ENCODE measurements at places on chromosomes 3 and 15.

DNA sequence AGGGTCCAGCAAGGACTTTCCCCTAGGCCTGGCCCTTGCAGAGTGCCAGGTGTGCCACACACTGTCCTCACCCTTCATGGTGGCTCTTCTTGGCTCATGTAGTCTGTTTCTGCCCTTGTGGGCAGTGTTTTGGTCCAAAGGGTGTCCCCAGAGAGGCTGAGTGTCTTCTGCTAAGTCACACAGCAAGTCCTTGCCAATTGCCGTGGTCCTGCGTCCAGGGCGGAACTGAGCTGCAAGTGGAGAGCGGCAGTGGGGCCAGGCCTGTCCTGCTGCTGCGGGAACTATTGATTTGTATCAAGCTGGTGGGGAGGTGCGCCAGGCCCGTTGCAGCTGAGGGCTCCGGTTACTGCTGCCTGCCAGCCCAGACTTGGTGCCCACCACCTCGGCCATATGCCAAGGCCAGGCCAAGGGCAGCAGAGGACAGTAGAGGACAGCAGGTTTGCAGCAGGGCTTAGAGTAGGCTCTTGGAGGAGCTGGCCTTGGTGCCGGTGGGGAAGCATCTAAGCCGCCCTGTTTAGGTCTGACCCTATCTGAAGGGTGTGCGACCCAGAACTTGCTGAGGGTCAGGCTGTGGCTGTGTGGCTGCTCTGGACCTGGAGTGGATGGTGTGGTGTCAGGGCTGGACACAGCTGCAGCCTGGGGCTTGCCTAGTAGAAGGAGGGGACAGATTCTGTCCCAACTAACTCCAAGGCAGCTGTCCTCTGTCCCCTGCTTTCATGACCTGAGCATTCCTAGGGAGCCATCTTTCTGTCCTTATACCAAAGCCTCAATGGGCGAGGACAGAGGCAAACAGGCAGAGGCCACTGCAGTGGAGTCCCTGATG, 4.5 kb downstream of the AMIGO3 start:
- DNase-seq, result no peak

GRCh38 chr15:32819448-32819847, 101.6 kb downstream of the GREM1 start:
- DNase-seq, result no peak

DNA sequence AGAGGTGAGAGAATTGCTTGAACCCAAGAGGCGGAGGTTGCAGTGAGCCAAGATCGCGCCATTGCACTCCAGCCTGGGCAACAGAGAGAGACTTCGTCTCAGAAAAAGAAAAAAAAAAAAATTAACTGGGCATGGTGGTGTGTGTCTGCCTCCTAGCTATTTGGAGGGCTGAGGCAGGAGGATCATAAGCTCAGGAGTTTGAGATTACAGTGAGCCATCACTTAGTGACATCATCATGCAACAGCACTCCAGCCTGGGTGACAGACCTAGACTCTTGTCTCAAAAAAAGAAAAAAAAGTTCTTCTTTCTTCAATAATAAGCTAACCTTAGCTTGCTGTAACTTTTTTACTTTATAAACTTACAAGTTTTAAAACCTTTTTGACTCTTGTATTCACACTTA, 99.8 kb downstream of the SLMAP start:
- no peak for DNase-seq

DNA sequence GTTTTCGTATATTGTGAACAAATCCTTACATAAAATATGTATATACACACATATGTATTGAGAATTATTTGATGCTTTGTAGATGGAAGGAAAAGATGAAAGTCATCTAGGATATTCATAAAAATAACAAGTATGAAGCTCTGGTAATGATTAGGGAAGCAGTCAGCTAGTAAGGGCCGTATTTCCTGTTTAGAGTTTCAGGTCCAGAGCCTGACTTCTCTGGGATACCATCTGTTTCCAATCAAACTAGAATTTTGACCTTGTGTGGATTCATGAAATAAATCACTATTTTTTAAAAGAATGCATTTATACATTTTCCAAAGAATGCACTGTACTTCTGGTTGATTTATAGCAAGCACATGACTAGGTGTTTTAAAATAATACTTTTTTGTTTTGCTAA, 156.1 kb upstream of the CGNL1 start:
- DNase-seq, result no peak

GRCh38 chr3:48247401-48247811, 6.5 kb downstream of the ZNF589 start:
- no peak for DNase-seq

DNA sequence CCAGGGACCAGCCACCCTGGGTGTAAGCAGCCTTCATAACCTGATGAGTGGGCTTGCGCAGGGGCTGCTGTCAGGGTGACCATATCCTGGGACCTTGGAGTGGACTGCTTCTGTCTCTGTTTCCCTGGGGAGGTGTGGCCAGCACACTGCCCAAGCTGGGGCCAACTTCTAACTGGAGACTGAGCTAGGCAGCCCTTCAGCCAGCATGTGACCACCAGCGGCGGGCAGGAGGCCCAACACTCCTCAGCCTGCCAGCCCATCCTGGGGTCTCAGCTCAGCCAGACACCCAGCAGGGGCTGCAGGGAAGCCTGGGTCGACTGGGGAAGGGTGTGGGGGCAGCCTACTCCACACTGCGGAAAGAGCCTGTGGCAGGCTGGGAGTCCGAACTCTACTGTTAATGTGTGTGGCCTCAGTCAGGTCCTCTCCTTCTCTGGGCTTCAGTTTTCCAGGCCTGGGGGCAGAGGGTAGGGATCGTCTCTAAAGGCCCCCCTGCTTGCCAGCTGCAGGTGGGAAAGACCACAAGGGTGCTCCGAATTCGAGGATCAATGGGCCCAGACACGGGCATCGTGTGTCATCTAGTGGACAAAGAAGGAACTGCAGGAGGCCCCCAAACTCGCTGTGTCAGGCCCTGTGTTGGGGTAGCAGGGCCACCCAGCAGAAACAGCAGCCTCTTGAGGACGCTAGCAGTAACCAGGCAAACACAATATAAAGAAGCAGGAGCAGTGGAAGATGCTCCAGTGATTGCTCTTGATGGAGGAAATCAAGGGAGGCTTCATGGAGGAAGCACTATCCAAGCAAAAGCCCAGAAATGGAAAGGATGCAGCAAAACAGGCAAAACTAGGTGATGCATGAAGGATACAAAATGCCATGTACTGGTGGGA, 2.0 kb upstream of the SEMA3G start:
- peak; percentile 69 for DNase-seq

GRCh38 chr15:37788767-37789396, 145.6 kb upstream of the TMCO5A start:
- DNase-seq, result no peak

DNA sequence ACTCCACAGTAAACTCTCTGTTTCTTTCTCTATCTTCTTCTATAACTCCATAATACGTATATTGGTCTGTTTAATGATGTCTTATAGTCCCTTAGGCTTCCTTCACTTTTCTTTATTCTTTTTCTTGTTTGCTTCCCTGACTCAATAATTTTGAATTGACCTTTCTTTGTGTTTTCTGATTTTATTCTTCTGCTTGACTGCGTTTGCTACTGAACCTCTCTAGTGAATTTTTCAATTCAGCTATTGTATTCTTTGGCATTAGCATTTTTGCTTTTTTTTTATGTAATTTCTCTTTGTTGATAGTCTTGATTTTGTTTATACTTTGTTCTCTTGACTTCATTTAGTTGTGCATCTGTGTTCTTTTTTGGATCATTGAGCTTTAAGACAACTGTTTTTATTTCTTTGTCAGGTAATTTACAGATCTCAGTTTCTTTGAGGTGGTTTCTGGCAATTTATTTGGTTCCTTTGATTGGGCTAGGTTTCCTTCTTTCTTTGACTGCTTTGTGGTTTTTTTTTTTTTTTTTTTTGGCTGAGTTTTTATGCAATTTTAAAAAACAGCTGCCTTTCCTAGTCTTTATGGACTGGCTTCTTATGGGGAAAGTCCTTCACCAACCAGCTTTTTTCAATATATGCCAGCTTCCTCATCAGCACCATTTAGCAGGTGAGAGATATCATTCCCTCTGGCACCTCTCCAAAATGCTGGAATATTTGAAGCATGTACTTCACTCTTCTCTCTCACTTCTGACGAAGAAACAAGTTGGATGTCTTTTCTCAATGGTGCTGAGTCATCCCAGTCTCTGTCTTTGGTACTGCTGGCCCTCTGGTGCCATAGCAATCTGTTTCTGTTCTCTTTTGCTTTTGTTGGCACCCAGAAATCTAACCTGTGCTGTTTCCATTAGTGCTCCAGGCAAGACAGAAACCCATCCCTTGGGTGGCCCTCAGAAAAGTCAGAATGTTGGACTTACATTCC, 17.6 kb downstream of the RSRC1 start:
- no peak for DNase-seq

DNA sequence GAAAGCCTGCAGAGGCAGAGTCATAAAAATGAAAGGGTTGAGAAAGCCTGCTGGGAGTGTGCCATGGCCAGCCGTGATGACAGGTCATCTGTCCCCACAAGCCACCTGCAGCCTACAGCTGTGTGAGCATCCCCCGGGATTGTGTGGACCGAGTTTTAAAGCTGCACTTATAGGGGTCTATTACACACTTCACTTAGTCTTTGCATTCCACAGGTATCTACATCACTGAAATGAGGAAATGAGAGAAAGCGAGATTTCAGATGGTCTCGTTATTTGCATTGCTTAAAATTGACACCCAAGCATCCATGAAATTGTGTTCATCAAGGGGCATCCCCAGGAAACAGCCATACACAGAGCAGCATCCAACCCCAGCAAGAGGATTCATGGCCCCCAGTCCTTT, 137.6 kb upstream of the TRIM42 start:
- no peak for DNase-seq

DNA sequence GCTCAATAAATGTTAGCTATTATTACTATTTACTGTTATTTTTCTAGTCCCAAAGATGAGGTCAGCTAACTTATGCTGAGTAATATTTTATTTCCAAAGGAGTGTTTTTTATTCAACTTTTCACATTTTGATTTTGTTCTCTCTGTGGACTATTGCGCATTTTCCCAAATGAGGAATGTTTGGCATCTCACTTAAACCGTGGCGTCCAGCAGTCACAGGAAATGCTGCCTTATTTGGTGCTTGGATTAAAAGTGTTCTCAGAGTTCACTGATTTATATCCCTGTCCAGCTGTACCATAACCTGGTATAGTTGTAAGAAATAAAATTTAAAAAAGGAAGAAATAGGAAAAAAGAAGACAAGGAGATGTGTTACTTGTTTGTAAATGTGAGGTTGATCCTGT, 166.8 kb downstream of the THSD4 start:
- DNase-seq, result no peak

DNA sequence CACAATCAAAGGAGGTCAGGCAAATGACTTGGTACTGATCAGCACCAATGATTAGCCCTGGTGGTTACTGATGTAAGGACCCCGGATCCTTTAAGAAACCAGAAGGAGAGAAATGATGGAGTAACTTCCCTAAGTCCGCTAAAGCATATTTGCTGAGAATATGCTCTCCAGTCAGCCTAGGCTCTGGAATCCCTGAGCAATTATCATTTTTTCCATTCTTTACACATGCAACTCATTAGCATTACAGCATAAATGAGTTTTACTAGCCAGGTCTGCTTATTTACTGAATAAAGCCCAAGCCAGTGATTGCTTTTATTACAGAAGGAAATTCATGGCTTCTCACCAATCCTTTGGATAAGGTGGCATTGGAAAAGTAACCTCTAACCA, 139.2 kb upstream of the WNT5A start:
- no peak for DNase-seq

DNA sequence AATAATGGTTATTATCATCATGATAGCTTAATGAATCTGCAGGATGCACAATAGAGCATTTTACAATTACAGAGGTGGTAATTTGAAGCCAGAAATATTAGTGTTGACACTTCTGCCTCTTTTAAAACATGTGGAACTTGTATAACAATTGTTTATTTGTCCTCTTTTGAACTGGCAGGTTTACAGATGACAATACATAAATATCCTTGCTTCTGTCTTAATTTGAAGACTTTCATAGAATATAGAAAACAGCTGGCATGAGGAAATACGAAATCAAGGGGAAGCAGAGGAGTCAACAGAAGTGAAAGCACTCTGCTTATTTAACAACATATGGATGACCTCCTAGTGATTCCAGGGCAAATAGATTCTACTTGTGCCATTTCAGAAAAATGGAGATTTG, 270.5 kb upstream of the SGO1 start:
- no peak for DNase-seq

DNA sequence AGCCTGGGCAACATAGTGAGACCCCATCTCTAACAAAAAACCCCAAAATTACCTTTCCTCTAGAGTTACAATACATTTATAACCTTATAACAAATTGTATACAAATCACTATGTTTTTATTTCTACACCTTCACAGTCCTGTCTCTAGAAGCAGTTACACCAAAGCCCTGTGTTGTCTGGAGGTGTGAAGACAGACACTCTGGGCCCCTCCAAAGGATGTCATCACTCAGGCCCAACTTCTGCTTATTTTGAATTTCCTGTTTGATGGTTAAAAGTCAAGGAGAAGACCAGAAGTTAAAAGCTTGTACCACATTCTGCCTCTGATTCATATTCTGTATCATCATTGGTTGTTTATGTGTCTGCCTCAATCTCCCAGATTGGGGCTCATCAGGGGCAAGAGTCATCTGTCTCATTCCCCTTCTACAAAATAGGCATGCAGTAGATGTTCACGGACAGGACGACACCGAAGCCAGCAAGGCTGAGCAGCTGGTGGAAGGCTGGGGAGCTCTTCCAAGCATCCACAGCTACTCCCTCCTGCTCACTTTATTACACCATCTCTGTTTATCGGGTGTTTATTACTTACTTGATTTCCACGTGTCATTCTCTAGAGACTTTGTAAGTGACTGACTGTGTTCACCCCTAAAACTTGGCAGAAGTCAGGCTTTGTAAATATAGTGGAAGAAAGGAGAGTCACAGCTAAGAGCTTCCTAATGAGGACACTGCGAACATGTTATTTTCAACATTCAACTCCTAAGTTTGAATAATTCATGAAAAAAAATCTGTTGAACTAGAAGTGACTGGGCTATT, 136.8 kb upstream of the ANKRD28 start:
- DNase-seq, result no peak

DNA sequence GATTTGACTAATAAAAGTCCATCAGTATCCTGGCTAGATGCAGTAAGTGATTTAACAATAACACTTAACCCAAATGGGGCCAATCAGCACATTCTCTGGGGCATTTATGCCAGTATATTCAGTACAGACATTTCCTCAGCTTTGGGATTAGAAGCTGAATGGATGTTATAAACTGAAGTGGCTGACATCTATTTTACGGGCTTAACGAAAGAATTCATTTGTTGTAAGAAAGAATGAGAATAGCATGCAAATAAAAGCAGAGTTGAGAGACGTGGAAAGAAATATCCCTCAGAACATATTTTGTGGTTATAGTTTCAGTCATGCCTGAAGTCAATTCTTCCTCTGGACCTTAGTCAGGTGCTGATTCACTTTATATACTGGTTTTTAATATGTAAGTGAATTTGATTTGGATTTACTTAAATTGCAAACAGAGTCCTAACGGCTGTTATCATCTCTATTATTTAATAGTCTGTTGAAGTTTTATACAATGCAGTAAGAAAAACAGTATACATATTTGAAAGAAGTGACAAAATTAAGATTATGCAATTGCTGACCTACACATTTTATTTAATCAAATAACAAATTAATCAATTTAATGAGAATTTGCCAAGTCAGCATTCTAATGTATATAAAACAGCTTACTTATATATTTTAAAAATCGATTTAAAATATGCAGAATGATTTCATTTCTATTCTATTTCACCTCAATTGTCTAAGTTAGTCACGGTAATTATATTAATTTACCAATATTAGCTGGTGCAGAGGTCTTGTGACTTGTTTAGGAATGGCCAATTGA, 513.9 kb upstream of the CADM2 start:
- no peak for DNase-seq

- no peak for DNase-seq
Measured at GRCh38 chr3:185631108-185631507, 45.0 kb downstream of the SENP2 start.

Data from activated T-cell treated with anti-CD3 and anti-CD28 coated beads for 48 hours (primary cell).